Foreskin melanocyte (primary cell): ENCODE measurements at places on chromosomes 2 and 18.

DNA sequence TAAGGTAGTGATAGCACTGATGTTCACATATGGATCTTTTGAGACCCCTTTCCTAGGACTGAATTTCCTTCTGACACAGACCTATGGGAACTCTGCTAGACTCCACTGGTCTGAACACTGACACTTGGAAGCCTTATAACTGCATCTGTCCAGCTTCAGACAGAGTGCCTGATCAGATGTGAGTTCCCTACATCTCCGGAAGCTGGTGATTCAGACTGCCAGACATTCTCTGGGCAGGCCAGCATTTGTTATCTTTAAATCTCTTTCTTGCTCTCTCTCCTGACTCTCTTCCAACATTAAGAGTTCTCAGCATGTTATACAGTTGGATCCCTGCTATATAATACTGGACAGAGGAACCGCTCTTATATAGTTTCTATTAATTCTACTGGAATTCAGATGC lies 408.5 kb downstream of the ZEB2 start:
- no peak for DNase-seq

DNA sequence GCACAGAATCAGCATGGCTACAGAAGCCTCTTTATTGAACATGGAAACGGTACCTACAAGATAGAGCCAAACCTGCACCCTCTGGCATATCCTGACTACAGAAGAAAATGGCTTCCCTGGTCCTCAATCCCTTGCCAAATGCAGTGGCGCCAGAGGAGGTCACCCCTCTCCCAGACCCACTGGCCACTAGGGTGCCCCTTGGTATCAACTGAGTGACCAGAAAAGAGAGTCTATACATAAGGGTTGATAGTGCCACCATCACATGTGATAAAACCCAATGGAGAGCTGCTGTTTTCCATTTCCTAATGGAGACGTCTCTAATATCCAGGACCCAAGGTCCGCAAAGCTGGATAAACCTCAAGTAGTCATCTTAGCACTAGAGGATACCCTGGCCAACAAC lies 52.7 kb upstream of the ALK start:
- DNase-seq, result no peak

GRCh38 chr18:59874166-59874565 lies 25.6 kb upstream of the PMAIP1 start:
- no peak for DNase-seq

GRCh38 chr18:69951182-69951581 lies 3.5 kb upstream of the CD226 start:
- DNase-seq, result peak; percentile 88

GRCh38 chr2:102839668-102840388 lies 78.0 kb downstream of the TMEM182 start:
- DNase-seq, result peak; percentile 36

DNA sequence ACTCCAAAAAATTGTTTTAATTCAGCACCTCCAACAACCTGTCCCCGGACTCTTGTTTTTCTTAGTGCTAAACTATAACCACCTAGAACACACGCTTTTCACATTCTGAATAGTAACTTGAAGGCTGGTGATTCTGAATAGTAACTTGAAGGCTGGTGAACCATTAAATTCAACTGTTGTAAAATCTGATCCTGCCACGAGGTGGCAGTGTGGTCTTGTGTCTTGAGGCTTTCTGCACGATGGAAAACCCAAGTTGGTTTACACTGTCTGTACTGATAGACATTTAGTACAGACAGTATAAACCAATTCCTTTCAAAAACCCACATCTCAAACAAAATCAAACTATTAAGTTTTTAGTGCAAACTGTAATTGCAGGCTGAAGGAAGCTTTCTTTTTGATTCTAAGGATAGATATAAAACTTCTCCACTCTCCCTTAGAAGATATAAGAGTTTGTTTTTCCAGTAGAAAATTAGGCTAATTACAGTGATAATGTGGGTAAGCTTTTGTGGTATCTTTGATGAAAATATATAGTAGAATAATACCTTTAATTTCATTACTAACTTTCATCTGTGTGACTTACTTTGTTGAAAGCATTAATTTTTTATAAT lies 57.6 kb downstream of the VAPA start:
- DNase-seq, result peak; percentile 66

- DNase-seq, result no peak
Observed at GRCh38 chr2:238574490-238575271, 148.0 kb downstream of the ASB1 start.

DNA sequence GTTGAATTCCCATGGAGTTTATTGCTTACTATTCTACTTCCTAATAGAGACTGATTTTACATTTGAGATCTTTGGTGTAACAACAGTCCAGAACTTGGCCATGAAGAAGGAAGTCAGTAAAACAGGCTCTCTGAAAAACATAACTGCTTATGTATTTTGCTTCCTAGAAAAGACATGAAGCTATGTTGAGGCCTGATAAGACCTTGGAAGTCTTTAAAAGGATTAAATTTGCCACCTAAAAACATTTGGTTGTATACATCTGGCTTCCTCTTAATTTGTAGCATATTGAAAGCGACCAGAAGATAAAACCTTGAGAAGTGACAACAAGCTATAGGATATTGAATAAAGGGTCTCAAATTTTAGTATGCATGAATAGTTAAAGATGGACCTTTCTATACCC lies 36.4 kb downstream of the PTRHD1 start:
- no peak for DNase-seq

DNA sequence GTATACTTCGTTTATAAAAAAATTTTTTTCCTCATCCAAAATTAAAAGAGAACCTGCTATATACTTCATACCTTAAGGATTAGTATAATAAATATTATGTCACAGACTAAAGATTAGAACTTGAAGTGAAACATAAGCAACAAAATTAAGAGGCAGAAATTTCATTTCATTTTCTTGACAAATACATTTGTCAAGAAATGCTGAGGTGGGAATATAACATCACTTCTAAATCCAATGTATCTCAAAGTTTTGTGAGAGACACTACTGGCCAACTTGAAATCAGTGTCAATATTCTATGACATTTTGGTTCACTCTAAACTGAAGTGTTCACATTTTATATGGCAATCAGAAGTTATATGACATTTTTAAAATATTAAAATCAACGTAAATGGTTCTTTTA lies 43.8 kb downstream of the SCRN3 start:
- DNase-seq, result no peak

DNA sequence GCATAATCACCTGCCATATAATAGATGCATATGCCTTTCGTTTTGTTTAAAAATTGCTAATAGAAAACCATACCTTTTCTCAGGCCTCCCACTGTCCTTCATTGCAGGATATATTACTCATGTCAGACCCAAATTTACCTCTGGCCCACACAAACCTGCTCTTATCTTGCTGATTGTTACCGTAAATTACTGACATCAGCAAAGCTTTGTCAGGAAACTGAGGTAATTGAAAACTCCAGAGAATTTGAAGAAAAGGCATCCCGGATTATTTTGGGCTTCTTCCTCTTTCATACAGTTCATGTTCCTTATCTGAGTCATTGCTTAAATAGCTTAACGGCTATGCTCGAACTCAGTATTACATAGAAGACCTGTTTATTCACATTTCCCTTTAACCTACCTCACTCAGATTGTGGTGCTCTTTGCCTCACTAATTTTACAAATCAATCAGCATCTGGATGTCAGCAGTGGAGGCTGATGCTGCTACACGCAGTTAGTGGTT lies 145.7 kb downstream of the ZEB2 start:
- no peak for DNase-seq

DNA sequence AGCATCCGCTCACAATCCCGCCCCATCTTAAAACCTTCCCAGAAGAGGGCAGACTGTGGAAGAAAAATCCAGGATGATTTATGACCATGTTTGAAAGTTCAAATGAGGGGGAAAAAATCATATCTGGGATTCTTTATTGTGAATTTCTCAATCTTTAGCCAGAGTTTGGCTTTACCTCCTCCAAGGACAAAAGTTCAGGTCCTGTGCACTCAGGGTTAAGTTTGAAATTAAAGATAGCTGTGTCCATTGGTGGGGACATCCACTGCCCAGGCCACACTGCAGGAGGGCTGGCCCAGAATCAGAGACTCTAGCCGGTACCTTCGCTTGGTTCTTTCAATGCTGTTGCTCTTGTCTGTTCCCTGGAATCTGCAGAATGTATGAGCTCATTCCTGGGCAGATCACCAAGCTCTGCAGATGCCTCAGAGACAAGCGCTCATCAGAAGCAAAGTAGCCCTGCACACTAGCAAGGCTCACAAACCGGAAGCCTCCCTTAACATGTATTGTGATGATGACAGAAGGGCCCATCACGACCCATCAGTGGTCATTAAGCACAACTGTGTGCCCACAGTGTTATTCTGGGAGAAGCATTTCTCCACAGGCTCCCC lies 375.3 kb upstream of the KLHL29 start:
- no peak for DNase-seq

DNA sequence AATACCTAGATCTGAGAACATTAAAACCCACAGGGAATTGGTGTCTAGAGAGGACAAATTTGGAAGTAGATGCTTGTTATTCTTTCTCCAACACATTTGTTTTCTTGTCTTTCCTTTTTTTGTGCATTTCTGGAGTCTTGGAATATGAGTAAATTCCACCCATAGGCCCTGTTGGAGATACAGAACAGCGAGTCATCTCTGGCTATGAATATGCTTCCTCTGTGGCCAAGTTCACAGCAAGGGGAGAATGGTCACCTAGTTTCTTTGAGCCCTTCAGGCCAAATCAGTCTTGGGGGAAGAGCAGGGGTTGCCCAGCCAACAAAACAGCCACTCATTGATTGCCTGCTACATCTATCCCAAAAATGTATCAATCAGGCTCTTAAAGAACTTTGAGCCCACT lies 31.3 kb downstream of the SP140L start:
- peak; percentile 16 for DNase-seq

- DNase-seq, result no peak
Observed at GRCh38 chr2:238169708-238170251, 11.0 kb downstream of the ERFE start.

DNA sequence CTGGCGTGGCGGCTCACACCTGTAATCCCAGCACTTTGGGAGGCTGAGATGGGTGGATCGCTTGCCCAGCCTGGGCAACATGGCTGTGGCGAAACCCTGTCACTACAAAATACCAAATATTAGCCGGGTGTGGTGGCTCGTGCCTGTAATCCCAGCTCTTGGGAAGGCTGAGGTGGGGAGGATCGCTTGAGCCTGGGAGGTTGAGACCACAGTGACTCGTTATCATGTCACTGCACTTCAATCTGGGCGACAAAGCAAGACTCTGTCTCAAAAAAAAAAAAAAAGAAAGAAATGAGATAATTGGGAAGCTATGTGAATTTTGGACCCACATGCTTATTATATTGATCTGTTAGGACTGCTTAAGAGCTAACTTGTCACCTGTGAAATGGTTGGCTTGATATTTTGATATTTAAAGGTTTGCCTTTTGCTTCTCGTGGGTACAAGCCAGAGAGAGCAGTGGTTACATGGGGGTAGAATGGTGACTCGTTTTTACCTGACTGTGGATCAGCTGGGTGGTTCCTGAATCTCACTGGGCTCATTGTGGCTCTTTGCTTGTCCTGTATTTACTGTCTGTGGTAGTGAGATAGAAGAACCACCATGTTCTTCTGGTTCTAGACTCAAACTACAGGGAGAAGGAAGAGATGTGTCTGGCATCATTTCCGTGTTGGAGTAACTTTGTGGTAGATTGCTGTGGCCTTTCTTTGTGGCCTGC lies 28.9 kb downstream of the ZNF532 start:
- no peak for DNase-seq

DNA sequence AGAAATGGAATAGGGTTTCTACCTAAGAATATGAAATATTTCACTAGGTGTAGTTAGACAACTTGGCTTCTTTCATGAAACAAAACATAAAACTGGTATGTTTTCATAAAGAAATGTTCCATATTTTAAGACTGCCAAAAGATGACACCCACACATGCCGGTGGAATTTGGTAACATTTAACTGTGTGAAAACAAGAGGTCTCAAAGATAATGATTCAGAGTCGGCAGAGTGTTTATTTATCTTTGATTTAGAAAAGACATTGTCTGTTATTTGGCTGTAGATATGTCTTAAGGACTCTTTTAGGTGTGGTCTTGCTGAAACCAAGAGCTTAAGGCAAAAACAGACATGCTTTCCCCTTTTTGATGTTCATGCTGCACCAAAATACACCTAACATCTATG lies 63.5 kb upstream of the FN1 start:
- no peak for DNase-seq

DNA sequence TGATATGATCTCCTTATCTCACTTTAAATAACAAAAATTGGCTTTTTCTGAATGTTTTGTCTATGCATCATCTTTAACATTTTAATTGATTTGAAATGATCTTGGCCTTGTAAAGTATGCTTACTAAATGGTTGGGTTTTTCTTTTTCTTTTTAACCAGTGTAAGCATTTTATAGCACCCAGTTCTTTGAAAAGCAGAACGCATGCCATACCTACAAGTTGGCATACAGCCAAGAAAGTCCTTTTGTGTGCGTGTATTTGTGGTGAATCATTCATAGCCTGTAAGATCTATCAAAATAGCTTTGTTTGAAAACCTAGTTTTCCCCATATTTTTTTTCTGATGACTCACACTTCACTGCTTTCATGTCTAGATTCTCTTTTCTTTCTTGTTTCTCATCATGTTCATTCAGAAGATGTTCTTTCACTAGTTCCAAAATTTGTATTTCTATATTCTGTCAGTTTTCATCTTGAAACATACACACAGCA lies 4.1 kb upstream of the VRK2 start:
- DNase-seq, result peak; percentile 55

GRCh38 chr2:68748568-68748967 lies 14.0 kb downstream of the ARHGAP25 start:
- no peak for DNase-seq

- DNase-seq, result peak; percentile 0
Observed at GRCh38 chr2:220335591-220335915, 708.1 kb downstream of the SLC4A3 start.

DNA sequence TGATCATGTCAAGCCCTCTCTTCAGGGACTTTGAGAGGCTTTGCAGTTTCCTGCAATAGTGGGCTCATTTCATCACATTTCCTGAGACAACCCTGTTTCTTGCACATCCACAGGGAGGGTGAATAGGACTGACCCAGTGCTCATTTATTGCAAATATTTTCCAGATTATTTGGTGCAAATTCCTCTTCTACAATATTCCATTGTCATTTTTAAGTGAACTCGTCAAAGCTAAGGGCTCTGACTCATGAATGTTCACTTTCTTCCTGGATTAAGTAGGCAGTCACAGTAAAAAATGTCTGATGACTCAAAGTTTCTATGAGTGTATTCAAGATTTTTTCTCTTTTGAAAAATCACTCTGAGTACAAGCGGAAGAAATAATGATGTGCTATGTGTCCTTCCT lies 225.5 kb upstream of the GALNT5 start:
- peak; percentile 96 for DNase-seq

DNA sequence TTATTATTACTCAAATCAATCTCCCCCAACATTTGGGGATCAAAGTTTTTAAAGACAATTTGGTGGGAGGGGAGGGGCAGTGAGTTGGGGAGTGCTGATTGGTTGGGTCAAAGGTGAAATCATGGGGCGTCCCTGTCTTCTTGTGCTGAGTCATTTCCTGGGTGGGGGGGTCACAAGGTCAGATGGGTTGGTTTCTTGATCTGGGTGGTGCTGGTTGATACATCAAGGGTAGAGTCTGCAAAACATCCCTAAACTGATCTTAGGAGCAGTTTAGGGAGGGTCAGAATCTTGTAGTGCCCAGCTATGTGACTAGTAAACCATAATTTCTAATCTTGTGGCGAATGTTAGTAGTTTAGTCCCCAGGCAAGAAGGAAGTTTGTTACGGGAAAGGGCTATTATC lies 67.4 kb downstream of the MOGAT1 start:
- no peak for DNase-seq

- DNase-seq, result no peak
Observed at GRCh38 chr2:163247847-163248220, 409.3 kb upstream of the KCNH7 start.

- no peak for DNase-seq
Observed at GRCh38 chr2:33777786-33778185, 178.7 kb upstream of the FAM98A start.

- no peak for DNase-seq
Observed at GRCh38 chr2:200122683-200123082, 167.3 kb downstream of the MAIP1 start.
